T-cell (primary cell): ENCODE measurements at places on chromosomes 3 and 15. TPM values are rescaled to one million over a fixed set of nuclear protein-coding genes. Genes with fewer than 3 reads are reported as not detected.

The GOLGA8J gene
- total RNA-seq = not detected

The SKOR1 gene
- total RNA-seq = 0.96 TPM

DNA sequence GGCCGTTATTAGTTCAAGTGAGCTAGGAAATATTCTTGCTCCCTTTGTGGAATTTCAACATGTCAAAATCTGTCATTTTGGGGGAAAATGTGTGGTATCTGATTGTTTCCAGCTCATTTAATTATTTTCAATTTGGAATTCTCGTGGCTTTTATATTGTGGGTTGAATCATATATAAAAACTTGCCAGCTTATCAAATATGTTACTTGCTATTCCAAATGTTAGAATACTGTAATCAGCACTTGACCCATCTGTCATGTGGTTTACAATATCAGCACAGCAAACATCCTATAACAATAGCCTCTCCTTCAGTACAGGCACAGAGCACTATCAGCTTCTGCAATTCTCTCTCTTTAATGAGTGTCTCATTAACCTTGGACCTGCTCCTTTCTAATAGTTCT lies 130.2 kb upstream of the FEZF2 start:
- H3K4me1 ChIP-seq = no peaks in the 10 kb centered on the region
- H3K36me3 ChIP-seq = no peaks in the 10 kb centered on the region
- H3K27ac ChIP-seq = no peak overlapping the region

DNA sequence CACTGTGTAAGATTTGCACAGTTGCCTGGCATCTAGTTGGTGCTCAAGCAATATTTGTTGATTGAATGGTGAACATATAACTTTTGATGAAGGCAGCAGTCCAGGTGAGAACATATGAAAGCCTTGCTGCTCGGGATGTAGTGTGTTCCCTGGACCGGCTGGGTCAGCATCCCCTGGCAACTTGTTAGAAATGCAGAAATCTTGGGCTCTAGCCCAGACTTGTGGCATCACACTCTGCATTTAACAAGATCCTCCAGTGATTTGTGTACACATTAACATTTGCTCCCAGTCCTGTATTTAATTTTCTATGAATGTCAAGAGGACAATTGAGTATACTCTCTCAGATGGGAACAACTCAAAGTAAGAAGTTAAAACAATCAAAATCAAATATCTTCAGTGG lies 69.0 kb upstream of the SAMMSON start:
- H3K27me3 ChIP-seq = no peaks in the 10 kb centered on the region
- no peaks in the 10 kb centered on the region for H3K4me1 ChIP-seq
- no peak overlapping the region for H3K27ac ChIP-seq
- no peak overlapping the region for H3K4me3 ChIP-seq

- peaks cover 13% of the 10 kb centered on the region for H3K4me1 ChIP-seq
- no peak overlapping the region for H3K27ac ChIP-seq
- no peak overlapping the region for H3K4me3 ChIP-seq
- no peaks in the 10 kb centered on the region for H3K36me3 ChIP-seq
- no peak for DNase-seq
- H3K27me3 ChIP-seq = no peaks in the 10 kb centered on the region
Measured at GRCh38 chr3:195183071-195183776, 87.7 kb downstream of the XXYLT1 start.

DNA sequence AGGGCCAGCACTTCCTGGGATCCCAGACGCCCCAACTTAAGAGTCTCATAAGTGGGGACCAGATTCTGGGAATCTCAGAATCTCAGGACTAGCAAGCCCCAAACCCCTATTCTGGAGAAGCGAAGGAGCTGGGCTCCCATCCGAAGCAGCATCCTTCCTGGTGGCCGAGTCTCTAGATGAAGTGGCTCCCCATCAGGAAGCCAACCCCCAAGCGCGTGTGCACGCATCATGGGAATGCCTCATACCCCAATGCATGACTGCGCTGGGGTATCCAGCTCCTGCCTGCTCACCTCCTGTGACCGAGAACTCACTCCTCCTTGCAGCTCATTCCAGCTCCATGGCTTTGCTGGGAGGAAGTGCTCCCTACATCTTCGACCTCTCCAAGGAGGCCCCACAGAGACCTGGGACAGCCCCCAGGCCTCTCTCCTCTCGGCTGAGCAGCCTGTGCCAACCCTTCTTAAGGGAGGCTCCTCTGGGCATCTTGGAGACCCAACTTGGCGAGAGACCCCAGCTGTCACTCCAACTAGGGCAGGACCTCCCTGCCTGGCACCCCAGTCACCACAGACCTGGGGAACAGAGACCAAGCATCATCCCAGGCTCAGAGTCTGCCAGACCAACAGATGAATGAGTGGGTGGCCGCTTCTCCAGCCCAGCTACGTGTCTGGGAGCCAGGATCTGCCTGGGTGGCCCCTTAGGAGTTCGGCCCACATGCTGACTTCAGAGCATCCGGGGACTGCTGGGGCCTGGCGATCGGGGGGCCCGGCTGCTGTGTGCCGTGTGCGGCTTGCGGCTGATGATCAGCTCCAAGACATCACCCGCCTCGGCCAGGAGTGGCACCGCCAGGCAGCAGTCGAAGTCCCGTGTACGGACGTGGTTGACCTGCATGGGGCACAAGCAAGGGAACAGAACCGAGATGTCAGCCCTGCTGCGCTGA lies 46.9 kb downstream of the GRIP2 start:
- DNase-seq = no peak
- H3K27ac ChIP-seq = no peak overlapping the region
- H3K36me3 ChIP-seq = peaks cover 3% of the 10 kb centered on the region
- H3K27me3 ChIP-seq = no peaks in the 10 kb centered on the region
- no peak overlapping the region for H3K4me3 ChIP-seq

DNA sequence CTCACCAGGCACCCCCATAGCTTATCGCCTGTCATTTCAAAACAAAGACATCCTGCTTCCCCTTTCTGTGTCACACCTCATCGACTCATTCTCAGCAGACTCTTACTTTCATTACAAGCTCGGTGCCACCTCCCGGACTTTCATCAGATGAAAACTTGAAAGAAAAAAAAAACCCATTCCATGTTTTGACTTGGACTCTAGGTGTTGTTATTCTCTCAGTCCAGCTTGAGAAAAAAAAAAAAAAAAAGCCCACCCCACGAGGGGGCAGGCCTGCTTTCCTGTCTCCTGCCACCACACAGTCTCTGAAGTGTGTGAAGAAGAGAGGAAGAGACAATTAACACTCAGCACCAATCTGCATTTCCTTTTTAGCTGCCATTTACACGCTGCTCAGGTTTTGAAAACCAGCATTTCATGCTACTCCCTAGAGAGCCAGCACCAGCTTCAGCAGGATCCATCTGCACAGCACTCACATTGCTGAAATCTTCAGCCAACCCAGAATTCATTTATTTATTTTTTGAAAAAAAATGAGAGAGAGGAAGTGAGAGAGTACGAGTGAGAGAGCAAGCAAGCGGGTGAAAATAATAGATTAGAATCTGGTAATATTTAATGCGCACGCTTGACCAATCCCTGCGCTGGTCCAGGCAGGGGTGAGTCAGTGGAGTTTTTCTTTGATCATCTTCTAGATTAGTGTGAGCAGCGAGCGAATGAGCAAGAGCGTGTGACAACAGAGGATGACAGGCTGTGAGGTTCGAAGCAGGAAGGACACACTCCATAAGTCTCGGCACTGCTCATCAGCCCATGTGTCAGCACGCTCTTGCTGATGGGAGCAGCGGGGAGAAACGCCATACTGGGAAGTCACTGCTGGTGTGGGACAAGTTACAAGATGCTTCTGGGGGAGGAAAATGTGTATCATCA lies 23.5 kb downstream of the ZNF80 start:
- peak overlapping the region; percentile 95 for H3K27ac ChIP-seq
- no peaks in the 10 kb centered on the region for H3K27me3 ChIP-seq
- H3K4me1 ChIP-seq = peaks cover 19% of the 10 kb centered on the region
- peak overlapping the region; percentile 52 for H3K4me3 ChIP-seq
